ENCODE measurements at places on chromosomes 13 and 19.

- peak; percentile 8 for DNase-seq
Measured at GRCh38 chr13:23794267-23795161, 94.7 kb downstream of the MIPEP start.

GRCh38 chr19:58557221-58558065, 968 bp downstream of the UBE2M start:
- DNase-seq, result no peak

GRCh38 chr13:38166116-38166515, 183.5 kb upstream of the UFM1 start:
- DNase-seq, result no peak

GRCh38 chr13:51271528-51272085, 49.4 kb downstream of the FAM124A start:
- DNase-seq, result no peak

- no peak for DNase-seq
Measured at GRCh38 chr13:33846303-33847062, 28.5 kb downstream of the RFC3 start.

DNA sequence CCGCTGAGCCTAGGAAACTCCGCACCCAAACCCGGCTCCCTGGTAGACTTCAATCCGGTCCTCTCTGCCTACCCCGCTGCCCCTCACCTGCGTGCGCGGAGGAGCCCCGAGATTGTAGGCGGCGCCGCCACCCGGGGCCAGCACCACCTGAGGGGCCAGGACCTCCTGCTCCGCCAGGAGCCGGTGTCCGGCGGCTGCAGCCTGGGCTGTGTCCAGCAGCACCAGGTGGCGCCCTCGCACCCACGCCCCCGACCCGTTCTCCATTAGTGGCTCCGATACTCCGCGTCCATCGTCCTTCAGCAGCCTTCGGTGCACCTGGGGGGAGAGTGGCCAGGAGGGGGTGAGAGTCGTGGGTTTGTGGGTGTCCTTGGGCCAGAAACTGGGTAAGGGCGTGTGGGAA, 18.5 kb downstream of the MAN2B1 start:
- DNase-seq, result no peak

- peak; percentile 31 for DNase-seq
Measured at GRCh38 chr19:57280962-57281400, 696 bp downstream of the ZNF460 start.

DNA sequence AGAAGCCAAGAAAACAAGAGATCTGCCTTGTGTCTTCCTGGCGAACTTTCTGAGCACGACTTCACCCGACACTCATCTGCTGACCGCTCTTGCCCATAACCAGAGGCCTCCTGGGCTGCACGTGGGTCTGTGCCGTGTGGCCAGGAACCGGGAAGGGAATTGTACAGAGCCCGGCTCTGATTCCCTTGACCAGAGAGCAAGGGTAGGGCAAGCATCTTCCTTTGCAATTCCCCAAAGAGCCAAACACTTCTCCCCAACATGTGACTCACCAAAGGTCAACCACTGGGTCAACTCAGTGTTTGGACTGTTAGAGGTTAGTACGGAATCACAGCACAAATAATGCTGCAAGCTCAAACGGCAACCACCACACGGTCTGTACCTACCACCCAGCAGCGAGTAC, 48.9 kb downstream of the KLF2 start:
- no peak for DNase-seq

DNA sequence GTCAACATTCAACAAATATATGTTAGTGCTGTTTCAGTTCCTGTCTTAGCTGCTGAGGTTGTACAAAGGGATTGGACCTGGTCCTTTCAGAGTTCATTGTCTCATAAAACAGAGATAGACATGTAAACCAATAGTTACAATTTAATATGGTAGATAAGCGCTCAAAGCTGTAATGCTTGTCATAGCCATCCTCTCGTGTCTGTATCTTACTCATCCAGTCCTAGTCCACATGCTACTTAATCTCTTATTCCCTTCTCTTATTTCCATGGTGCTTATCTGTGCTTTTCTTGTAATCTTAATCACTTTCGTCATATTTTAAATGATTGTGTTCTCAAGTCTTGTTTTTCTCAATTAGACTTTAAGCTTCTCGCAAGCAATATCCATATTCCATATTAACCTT, 185.2 kb upstream of the OBI1 start:
- no peak for DNase-seq
